ENCODE measurements at places on chromosomes 5 and 9.

DNA sequence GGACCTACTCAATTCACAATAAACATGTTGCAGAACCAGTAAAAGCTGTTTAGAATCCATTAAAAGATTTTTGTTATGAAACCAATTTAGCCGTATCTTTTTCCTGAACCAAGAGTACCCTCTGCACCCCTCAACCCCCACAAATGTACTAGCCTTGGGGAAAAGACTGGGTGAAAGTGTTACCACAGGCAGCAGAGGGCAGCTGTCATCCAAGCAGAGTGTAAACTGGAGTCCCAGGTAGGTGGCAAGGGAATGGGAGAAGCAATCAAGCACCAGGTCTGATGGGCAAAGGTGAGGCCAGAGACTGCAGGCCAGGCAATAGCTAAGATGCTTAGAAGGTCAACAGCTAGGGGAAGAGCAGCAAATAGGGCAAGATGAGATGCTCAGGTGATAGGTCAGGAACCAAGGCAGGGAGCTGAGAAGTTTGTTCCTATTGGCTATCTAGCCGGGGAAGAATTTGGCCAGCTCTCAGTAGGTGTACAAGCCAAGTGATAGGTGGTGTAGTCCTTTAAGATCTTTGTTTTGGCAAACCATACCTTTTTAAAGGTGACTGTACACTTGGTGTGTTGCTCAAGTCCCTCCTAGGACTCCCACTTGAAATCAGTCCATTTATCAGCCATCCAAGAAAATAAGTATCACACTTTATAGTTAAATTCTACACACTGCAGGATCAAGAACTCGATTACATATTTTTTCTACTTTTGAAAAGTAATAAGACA, 77.8 kb upstream of the CCDC112 start:
- no peak for DNase-seq

- no peak for DNase-seq
Observed at GRCh38 chr5:160167624-160168165, 48.4 kb upstream of the PWWP2A start.

DNA sequence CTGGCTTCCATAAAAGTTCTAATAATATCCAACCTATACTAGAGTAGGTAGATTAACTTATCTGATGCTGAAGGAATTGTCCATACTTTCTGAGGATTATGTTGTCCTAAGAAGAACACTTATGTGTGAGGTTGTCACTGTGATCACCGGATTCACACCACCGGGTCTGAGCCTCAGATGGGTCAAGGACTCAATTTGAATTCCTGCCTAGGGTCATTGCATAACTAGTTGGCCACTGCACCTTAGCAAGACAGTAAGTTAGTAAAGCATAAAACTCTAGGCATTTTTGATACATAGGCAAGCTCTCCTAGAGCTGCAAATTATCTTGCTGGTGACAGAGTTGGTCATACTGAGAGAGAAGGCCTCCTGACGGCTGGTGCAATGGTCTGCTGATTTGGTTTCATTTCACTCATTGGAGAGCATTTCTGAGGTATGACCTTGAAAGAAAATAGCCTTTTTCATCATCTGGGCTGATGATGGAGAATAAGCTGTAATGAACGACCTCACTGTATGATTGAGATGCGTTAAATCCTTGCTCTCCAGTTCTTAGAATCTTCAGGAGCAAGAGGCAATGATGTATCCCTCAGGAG, 72.0 kb upstream of the CKMT2 start:
- DNase-seq = no peak

- peak; percentile 83 for DNase-seq
Observed at GRCh38 chr9:212297-212696, 2.4 kb upstream of the DOCK8 start.

DNA sequence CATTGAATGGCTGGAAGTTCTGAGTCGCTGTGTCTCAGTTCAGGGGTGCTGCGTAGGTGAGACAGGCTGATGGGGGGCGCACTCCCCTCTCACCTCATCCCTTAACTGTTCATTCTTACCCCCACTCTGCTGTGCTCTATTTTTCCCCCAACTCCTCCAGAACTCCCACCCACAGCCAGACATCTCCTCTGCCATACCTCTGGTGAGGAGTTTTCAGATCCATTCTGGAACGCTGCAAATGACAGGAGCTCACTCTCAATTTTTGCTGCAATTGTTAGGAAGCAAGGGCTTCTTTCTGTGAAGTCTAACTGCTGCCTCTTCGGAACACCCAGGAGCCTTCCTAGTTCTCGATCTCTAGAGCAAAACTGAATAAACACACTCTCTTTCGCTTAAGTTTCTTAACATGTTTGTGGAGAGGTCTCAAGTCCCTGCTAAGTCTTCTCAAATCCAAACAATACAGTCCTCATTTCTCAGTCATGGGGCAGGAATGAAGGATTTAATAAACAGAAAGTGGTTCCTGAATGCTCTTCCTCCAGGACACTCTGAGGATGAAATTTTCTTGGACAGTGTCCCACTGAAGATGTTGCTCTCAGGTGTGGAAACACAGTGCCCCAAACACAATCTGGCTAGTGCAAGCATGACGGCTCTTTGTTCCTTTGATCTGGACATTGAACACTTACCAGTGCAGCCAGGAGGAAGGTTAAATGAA, 387.7 kb downstream of the KDM4C start:
- no peak for DNase-seq

DNA sequence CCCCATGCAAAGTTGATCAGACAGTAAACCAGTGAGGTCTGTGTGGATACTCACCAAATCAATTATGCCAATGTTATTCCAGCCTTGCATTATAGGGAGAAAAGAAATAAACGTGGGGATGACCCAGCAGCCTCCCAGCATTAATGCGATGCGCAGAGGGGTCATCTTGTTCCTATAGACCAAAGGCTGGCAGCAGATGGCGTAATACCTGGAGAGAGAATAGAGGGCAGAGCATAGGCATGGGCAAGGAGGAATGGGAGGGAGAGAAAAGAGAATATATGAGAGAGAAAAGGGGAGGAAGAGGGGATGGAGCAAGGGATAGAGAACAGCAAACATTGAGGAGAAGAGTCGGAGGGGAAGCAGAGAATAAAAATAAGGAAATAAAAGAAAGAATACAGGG, 131.2 kb downstream of the HTR4 start:
- DNase-seq = no peak

- no peak for DNase-seq
Observed at GRCh38 chr5:65817931-65818330, 95.9 kb downstream of the NLN start.

- DNase-seq = no peak
Observed at GRCh38 chr5:95853490-95853889, 31.0 kb upstream of the GLRX start.

- DNase-seq = peak; percentile 90
Observed at GRCh38 chr9:96061293-96061987, 185.9 kb downstream of the ERCC6L2 start.

DNA sequence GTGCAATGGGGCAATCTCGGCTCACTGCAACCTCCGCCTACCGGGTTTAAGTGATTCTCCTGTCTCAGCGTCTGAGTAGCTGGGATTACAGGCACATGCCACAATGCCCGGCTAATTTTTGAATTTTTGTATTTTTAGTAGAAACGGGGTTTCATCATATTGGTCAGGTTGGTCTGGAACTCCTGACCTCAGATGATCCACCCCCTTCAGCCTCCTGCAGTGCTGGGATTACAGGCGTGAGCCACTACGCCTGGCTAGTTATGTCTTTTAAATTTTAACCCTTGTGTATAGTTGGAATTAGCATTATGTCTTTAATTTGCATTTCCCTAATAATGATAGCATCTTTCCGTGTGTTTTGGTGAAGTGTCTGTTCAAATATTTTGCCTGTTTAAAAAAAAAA, 11.5 kb downstream of the GPBP1 start:
- DNase-seq = peak; percentile 18

- DNase-seq = no peak
Observed at GRCh38 chr5:67090593-67090992, 106.0 kb downstream of the CD180 start.

GRCh38 chr5:17805227-17805825, 171.1 kb downstream of the TAF11L14 start:
- no peak for DNase-seq

Data from inflammatory macrophage (primary cell).